ENCODE measurements at places on chromosomes 16 and 17.

DNA sequence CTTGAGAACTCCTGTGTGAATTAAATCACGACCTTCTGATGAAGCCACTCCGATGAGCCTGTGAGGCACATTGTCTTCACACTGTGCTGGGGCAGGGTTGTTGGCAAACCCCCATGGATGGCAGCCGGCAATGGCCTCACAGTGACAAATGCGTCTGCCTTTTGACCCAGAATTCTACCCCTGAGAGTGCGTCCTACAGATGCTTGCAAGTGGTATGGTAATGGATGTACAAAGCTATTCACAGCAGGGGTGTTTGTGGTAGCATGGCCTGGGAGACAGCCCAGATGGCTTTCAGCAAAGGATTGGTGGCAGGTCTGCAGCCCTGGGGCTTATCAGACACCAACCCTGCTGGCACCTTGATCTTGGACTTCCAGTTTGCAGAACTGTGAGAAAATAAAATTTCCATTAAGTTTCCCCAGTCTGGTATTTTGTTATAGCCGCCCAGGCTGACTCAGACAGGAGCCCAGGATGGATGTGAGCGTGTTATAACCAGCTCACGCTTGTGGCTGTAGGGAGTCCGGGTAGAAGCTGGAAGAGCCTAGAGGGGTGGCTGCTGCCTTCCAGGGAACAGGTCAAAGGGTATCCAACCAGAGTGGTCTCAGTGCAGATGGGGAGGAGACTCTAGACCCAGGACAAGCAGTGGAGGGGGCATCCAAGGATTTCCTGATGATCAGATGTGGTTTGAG is 10.1 kb downstream of the AFMID start:
- H3K4me1 ChIP-seq = peaks cover 3% of the 10 kb centered on the region
- no peak for DNase-seq
- H3K36me3 ChIP-seq = peaks cover 53% of the 10 kb centered on the region
- no peaks in the 10 kb centered on the region for H3K27me3 ChIP-seq

- no peak for DNase-seq
- no peaks in the 10 kb centered on the region for H3K4me1 ChIP-seq
- no peaks in the 10 kb centered on the region for H3K36me3 ChIP-seq
- H3K27me3 ChIP-seq = no peaks in the 10 kb centered on the region
- no peak overlapping the region for H3K4me3 ChIP-seq
Measured at GRCh38 chr17:68972119-68972704, 17.0 kb upstream of the ABCA8 start.

DNA sequence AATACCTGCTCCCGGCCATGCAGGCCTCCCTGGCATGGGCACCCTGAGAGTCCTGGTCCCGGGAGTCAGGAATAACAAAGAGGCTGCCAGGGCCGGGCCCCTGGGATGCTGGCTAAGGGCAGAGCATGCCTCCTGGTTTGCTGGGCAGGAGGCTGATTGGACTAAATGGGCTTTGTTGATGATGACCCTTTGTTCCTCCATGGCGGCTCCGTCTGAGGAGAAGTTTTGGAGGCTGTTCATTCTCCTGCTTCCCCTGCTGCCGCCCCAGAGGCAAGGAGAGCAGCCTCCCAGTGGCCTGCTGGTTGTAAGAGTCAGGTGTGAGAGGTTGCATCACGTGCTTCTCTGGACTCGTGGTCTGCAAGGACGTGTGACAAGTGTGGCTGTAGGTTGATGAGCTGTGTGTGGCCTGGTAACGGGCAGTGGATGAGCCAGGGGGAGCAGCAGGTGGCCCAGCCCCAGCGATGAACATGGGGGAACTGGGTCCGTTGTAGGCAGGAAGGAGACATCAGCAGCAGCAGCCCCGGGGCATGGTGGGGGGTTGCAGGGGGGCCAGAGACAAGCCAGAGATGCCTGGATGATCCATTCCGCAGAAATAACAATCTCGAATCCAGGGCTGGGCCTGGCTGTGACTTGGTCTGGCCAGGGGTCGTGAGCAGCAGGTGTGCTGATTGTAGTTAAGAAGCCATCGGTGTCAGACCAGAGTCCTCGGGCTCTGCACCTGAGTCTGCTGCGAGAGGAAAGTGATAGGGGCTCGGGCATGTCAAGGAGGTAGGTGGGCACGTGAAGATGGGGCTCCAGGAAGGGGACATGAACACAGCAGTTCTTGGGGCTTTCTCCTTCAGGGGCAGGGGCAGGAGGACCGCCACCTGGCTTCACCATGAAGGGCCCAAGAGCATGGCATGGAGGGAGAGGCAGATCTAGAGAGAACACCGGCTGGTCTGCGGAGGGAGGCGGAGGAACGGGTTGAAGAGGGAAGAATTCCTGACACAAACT is 101.4 kb downstream of the TNFRSF13B start:
- H3K4me1 ChIP-seq = peaks cover 8% of the 10 kb centered on the region
- DNase-seq = no peak
- no peak overlapping the region for H3K27ac ChIP-seq
- H3K4me3 ChIP-seq = no peak overlapping the region
- no peaks in the 10 kb centered on the region for H3K36me3 ChIP-seq
- H3K27me3 ChIP-seq = no peaks in the 10 kb centered on the region

DNA sequence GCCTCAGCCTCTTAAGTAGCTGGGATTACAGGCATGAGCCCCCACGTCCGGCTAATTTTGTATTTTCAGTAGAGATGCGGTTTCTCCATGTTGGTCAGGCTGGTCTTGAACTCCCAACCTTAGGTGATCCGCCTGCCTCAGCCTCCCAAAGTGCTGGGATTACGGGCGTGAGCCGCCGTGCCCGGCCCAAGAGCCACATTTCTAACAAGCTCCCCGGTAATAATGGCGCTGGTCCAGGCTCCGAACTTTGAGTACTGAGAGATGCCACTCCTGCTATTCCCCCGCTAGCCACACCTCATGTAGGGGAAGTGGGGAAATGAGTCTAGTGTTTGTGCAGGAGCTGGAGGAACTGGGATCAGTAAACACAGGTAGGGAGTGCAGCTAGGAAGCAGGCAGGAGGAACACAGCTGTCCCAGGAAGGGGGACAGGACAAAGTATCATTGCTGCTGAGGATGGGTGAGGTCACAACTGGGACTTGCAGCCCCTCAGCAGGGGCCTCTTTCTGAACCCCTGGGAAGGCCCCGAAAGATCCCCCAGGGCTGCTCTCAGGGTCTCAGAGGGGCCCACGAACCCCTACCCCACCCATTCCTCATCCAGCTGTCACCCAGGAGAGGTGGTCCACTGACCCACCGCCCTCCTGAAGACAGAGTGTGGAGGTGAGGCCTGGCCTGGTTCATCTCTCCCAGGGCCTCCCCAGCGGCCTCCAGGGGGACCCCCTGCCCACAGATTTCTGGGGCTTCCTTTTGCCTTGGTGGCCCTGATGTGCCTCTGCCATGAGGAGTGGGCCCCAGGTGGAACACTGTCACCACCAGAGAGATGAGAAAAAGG is 3.7 kb upstream of the KREMEN2 start:
- no peaks in the 10 kb centered on the region for H3K36me3 ChIP-seq
- H3K4me1 ChIP-seq = peaks cover 29% of the 10 kb centered on the region
- no peak overlapping the region for H3K27ac ChIP-seq
- H3K27me3 ChIP-seq = peaks cover 24% of the 10 kb centered on the region
- H3K4me3 ChIP-seq = no peak overlapping the region

GRCh38 chr17:43410557-43411368 is 12.0 kb downstream of the ARL4D start:
- peaks cover 12% of the 10 kb centered on the region for H3K4me1 ChIP-seq
- no peaks in the 10 kb centered on the region for H3K36me3 ChIP-seq
- no peaks in the 10 kb centered on the region for H3K27me3 ChIP-seq
- H3K27ac ChIP-seq = no peak overlapping the region
